ENCODE measurements at places on chromosomes 3 and 15. TPM values are rescaled to one million over a fixed set of nuclear protein-coding genes. Genes with fewer than 3 reads are reported as not detected.

GRCh38 chr3:18787441-18787840 lies 360.9 kb upstream of the KCNH8 start:
- DNase-seq, result no peak

DNA sequence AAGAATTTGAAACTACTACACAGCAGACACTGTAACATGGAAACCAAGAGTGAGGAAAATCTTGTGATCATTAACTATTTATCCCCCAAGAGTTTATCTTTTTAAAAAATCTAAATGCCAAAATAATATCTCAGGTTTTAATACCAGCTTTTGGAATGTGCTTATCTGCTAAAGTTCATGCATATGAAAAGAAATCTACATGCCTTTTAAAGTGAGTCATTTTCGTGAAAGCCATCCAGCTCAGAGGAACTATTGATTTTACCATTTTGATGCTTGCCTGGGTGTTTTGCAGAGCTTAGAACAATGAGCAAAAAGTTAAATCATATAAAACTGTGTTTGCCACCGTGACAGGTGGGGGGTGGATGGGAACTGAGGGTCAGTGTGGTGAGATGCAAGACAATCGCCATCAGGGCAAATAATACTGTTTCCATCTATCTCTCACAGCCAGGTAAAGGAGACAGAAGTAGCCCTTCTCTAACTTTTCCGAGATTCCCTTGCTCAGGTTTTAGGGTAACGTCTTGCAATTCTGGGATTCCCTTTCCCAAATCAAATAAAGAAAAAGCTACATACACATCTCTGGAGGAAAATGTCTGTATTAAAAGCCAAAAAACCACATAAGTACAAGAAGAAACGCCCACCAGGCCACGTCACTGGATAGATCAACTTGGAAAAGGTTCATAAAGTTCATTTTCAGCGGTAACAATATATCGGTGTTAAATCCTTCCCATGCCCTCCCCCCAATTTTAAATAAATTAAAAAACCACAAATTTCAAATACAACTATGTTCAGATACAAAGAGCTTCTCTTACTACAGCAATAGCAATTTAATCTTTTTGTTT lies 2.0 kb downstream of the TMEM158 start:
- no peak for DNase-seq

- DNase-seq, result no peak
These were observed 27.9 kb downstream of the PLA1A start for GRCh38 chr3:119625451-119626153.

DNA sequence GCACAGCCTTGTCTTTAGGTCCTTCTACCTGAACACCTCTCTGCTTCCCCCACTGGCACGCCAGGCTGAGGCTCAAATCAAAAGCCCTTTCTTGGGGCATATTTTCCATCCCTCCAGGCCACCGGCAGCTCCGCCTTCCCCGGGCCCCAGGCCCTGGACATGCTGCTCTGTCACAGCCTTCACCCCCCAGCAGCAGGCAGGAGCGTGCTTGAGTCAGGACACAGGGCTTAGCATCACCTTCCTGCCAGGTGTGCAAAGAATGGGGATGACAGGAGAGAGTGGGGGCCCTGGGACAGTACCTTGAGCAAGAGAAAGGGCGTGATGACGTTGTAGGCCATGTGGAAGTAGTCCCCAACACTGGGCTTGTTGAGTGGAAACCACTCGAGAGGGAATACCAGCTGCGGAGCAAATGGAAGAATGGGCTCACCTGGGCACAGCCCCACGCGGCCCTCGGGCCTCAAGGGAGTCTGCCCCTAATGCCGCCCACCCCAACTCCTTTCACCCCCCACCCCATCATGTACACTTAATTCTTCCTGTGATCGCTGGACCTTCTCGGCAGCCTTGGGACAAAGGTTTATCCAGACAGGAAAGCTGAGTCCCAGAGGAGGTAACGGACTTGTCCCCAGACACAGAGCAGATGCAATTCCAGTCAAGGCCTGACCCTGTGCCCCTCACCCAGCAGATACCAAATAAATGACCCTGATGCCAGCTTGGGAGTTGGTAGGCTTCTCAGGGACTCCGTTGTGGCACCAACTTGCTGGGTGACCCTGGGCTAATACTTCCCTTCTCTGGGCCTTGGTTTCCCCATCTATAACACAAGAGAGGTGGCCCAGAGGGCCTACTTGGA lies 9.1 kb upstream of the CALML4 start:
- no peak for DNase-seq

GRCh38 chr15:45849136-45849535 lies 214.3 kb downstream of the SQOR start:
- no peak for DNase-seq

DNA sequence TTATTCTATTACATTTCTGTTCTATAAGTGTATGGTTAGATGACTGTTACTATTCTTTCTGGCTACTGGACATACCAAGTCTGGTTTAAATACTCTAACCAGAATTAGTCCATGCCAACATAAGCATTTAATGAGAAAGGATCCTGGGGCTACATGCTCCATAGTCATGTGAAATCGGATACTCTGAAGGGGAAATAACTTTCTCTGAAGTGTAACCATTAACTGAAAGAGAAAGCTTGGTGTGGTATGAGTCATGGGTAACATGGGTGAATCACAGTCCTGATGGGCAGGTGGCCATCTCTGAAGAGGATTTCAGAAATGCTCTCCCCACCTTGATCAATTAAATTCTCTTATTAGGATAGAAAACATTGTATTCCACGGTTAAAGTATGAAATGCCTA lies 69.4 kb downstream of the FHIT start:
- DNase-seq, result no peak

DNA sequence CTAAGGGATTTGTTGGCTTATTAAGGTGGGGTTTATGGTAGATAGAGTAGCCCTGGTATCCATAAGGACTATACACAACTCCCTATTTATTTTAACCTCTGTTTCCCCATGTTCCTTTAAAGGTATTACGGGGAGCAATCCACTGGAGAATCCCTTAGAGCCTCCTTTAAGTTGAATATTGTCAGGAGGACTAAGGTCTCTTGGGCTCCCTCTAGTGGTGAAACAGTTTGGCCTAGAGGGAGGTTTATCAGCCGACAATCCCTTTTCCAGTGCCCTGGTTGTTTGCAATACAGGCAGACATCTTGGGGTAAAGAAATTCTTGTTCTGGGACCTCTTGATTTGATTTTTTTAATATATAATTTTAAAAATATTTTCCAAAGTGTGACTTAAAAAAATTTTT lies 12.9 kb downstream of the OPA1 start:
- DNase-seq, result no peak

GRCh38 chr15:75712668-75713337 lies at the start of gene CSPG4:
Gene CSPG4 (minus strand): TSS chr15:75712848. CDS start chr15:75712755, 93 bp downstream.
- DNase-seq, result peak; percentile 73

GRCh38 chr3:129046037-129046731 lies 14.4 kb upstream of the GP9 start:
- no peak for DNase-seq

- no peak for DNase-seq
These were observed 236.6 kb upstream of the CTNNB1 start for GRCh38 chr3:40962721-40963120.

DNA sequence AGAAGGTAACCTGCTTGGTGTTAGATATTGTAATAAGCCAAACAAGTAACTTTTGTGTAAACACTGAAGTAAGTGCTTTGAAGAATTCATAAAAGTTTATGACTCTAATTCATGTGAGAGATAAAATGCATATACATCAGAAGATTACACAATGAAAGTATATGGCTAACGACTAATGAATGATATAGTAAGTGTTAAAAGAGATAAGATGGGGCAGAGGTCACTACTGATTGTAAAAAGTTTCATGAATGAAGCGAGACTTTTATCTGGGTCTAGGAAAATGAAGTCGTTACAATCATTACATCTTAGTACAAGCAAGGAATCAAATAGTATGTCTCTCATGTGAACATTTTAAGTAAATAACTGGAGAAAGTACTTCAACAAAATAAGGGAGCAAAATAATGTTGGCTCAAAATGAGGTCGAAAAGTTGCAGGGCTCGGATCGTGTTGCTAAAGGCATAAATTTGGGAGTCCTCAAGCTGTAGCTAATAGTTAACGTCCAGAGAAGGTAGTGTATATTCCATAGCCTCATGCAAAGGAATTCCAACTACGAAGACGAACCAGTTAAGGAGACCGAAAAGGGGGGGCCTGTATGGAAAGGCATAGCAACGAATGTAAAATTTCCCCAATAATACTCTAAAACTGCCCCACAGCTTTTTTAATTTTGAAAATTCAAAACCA lies 984 bp upstream of the DUT start:
- no peak for DNase-seq

DNA sequence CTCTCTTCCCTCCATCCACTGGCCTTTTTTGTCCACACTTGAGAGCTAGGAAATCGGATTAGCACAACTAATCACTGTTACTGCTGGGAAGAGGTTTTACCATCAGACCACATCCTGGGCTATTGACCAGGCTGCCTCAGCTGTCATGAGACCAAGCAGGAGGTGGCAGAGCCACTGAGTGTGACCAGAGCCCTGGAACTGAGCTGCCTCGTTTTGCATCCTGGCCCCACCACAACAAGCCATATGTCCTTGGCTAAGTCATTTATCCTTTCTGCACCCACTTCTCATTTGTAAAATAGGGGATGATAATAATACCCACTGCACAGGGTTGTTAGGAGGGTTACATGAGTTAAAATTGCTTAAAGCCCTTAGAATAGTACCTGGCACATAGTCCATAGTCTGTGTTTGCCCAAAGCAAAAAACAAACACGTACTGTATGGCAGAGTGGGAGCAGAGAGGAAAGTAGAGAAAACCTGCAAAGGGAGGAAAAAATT lies 34.1 kb downstream of the TMEM158 start:
- DNase-seq, result no peak

DNA sequence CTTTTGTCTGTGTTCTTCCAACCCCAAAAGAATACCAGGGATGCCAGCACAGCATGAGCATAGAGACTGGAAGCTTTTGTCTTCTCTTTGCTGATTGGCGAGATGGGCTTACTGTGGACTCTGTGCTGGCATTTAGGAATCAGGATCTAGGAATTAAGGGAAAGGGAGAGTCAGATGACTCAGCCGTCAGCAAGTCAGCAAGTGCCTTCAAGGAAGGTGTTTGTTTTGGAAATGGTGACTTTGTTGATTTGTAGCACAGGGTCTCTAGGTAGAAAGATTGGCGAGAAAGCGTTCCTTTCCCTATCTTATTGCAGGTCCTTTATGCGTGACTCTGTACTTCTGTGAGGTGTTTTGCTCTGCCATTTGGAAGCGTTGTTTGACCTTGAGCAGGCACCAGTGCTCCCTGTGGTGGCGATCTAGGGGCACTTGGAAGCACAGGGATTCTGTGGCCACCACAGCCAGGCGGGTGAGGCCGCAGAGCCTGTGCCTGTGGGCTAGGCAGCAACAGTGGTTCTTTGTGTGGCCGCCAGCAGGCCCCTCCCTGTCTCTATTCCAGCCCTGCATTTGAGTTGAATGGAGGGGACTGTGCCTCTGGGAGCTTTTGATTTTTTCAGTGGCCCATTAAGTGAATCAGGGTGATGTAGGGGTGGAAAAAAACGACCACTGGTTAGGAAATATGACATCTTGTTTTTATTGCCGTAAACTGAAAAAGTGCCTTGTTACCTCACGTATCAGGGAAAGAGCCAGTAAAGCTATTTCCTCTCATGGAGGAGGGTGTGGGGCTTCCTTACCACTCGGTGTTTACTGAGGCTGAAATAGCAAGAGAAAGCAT lies 19.0 kb downstream of the FAN1 start:
- no peak for DNase-seq

- no peak for DNase-seq
These were observed 580.0 kb downstream of the ZNF385D start for GRCh38 chr3:21170964-21171363.

- DNase-seq, result no peak
These were observed 45.6 kb upstream of the ST3GAL6 start for GRCh38 chr3:98717584-98717983.

DNA sequence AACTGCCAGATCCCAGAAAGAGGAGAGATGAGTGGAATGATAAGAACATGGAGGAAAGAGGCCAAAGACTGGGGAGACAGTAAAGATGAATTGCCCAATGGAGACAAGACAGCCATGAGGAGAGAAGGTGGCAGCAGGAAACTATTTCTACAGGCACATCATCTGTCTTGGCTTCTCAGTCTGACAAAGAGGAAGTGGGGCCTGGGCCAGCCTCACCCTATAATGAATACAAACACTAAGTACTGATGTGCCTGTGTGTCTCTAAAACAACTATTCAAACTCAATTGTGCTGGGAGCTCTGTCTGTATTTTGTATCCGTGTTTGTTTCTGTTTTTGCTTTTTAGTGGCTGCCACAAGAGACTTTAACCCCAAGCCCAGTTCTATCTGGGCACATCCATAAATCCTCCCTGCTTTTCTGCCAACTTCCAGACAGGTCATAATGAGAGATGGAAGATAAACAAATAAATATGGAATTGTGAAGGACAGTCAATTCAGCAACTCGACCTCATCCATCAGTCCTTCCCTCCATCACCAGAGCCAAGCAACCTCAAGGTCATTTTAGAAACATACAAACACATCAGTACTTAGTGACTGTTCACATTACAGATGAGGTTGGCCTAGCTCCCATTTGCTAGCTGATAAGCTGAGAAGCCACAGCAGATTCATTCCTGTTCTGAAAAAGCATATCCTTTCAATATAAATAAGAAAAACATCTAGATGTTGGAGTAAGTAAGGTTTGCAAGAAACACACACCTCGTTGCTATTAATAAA lies 116.7 kb downstream of the CADPS start:
- DNase-seq, result no peak

DNA sequence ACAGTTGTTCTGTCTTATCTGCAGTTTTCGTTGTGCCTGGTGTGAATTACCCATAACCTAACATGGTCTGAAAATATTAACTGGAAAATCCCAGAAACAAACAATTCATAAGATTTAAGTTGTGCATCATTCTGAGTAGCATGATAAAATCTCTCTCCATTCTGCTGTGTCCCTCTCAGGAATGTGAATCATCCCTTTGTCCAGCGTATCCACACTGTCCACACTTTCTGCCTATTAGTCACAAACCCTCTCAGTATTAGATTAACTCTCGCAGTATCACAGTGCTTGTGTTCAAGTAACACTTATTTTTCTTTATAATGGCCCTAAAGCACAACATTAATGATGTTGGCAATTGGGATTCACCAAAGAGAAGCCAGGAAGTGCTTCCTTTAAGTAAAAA lies 203.2 kb downstream of the CGGBP1 start:
- DNase-seq, result no peak

- DNase-seq, result no peak
These were observed 4.9 kb upstream of the CHRNA3 start for GRCh38 chr15:78625606-78626280.

GRCh38 chr15:31389576-31389975 lies 62.9 kb downstream of the KLF13 start:
- DNase-seq, result no peak

HRG gene
- total RNA-seq, result not detected

PLCL2 gene
- total RNA-seq, result 55.0 TPM

NTRK3 gene
- 3.6 TPM for total RNA-seq

FRMD5 gene
- 48.2 TPM for total RNA-seq

ERC2 gene
- total RNA-seq, result 1.7 TPM

AQP9 gene
- 1.00 TPM for total RNA-seq

DPPA2 gene
- not detected for total RNA-seq

NAALADL2 gene
- total RNA-seq, result 4.9 TPM

ZBBX gene
- total RNA-seq, result not detected

AHSG gene
- total RNA-seq, result not detected

CAMK2N2 gene
- total RNA-seq, result not detected

MORC1 gene
- not detected for total RNA-seq

CCDC71 gene
- total RNA-seq, result 12.1 TPM

C3orf70 gene
- 1.6 TPM for total RNA-seq

USP13 gene
- 101 TPM for total RNA-seq

Measured in heart right ventricle (tissue), 16 donors.